ENCODE measurements at places on chromosomes 6 and 20.

DNA sequence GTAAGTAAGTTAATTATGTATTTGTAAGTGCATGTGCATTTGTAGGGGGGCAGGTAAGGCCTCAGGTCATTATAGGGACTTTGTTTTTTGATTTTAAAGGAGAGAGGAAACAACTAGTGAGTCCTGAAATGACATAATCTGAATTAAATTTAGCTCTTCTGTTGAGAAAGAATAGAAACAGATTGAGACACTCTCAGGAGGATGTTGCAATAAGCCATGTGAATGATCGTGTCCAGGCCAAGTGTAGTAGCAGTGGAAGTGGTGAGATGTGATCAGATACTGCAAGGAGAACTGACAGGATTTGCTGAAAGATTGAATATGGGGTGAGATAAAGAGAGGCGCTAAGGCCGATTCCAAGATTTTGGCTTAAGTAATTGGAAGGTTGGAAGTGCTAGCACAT is 2.6 kb upstream of the CENPW start:
- DNase-seq, result no peak

GRCh38 chr20:37243937-37244571 is 17.6 kb downstream of the GHRH start:
- no peak for DNase-seq

DNA sequence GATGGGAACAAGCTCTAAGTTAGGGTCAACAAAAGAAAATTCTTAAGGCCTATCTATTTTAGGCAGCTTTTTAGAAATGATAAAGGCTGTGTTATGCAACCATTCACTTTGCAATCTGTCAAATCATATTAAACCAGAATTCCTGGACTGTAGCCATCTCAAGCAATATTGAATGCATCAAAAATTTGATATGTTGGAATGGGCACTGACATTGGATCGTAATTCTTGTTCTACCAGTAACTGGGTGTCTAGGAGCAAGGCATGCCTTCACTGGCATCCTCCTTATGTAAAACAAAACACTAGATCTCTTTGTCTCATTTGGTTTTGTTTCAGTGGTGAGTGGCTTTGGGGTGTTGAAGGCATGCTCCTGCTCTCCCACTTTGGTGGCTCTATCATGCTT is 145.6 kb downstream of the JARID2 start:
- no peak for DNase-seq

DNA sequence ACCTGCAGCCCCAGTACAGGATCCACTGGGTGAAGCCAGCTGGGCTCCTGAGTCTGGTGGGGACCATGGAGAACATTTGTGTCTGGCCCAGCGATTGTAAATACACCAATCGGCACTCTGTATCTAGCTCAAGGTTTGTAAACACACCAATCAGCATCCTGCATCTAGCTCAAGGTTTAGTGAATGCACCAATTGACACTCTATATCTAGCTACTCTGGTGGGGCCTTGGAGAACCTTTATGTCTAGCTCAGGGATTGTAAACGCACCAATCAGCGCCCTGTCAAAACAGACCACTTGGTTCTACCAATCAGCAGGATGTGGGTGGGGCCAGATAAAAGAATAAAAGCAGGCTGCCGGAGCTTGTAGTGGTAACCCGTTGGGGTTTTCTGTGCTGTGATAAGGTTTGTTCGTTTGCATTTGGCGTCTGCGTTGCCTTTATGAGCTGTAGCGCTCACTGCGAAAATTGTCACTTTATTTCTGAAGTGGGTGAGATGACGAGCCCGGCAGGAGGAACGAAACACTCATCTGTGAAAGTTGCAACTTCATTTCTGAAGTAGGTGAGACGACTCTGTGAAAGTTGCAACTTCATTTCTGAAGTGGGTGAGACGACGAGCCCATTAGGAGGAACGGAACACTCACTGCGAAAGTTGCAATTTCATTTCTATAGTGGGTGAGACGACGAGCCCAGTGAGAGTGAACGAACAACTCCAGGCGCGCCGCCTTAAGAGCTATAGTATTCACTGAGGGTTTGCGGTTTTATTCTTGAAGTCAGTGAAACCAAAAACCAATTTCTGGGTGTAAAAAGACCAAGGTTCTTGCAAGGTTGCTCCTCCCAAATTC is 31.1 kb downstream of the SERPINB6 start:
- DNase-seq, result no peak

DNA sequence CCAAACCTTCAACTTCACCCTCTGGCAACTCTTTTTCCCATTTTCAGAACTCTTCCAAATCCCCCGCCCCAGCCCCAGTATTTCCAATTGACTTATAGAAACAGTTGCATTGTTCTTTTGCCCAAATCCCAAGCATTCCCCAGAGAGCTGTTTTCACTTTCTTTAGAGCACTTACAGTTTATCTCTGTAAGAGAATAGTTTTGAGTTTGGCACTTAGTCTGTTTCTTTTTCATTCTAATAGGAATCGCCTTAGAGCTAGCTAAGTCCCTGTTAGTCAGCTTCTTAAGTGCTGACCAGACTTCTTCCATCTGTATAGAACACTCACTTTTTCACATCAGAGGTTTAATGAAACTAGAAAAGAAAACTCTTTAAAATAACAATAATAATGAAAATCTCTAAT is 374.2 kb upstream of the FLRT3 start:
- no peak for DNase-seq

Measured in ELF-1 (cell line).